ENCODE measurements at places on chromosomes 6 and 20. TPM values are rescaled to one million over a fixed set of nuclear protein-coding genes. Genes with fewer than 3 reads are reported as not detected.

The POU5F1 gene
- total RNA-seq = 0.33 TPM

The PRELID3B gene
- 70.0 TPM for total RNA-seq

The MOXD1 gene
- 118 TPM for total RNA-seq

The ULBP1 gene
- 0.44 TPM for total RNA-seq

The MRAP2 gene
- total RNA-seq = 0.50 TPM

The CLPSL1 gene
- not detected for total RNA-seq

The CLDN20 gene
- not detected for total RNA-seq

The OXT gene
- total RNA-seq = not detected

The CLVS2 gene
- under 0.01 TPM for total RNA-seq

The CST1 gene
- total RNA-seq = 0.50 TPM

The PNPLA1 gene
- total RNA-seq = not detected

The GPSM3 gene
- total RNA-seq = 1.3 TPM
